ENCODE measurements at places on chromosomes 1 and 21.

- no peak for DNase-seq
Measured at GRCh38 chr1:69191335-69191734, 376.4 kb upstream of the LRRC7 start.

DNA sequence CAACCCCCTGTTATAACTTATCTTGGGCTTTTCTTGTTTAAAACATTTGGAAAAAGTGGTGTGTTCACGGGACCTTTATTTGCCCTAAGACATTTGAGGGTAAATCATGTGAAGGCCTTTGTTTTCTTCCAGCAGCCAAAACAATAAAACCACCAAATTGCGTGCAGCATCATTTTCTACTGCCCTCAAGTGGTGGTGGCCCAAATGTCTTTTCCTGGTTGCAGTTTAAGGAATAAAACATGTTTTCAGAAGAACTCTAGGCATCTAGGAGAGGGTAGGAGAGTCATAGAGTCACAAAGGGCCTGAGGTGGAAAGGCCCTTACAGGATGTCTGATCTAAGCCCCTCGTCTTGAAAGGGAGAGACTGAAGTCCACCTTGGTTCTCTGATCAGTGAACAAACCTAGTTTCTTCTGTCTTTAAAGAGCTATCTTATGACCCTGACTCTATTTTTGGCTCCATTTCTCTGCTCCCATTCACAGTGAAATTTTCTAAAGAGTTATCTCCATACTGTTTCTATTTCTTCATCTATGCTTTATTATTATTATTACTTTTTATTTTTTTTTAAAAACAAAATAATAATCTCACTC, 16.0 kb upstream of the EPS15 start:
- peak; percentile 2 for DNase-seq

DNA sequence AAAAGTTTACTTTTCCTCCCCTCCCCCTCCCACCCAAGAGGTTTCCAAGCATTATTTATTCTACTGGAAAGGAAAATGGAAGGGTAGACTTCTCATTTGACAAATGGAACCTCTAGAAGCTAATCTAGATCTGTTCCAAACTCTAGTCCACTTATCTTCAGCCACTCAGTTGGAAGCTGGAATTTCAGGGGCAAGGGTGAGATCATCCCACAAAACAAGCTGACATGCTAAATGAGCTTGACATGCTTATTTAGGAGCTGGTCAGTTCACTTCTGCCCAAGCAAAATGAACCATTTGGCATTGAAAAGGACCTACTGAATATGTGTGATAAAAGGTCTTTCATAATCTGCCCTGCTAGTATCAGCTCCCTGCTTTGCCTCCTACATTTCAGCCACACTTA, 5.0 kb downstream of the LRRC41 start:
- no peak for DNase-seq

DNA sequence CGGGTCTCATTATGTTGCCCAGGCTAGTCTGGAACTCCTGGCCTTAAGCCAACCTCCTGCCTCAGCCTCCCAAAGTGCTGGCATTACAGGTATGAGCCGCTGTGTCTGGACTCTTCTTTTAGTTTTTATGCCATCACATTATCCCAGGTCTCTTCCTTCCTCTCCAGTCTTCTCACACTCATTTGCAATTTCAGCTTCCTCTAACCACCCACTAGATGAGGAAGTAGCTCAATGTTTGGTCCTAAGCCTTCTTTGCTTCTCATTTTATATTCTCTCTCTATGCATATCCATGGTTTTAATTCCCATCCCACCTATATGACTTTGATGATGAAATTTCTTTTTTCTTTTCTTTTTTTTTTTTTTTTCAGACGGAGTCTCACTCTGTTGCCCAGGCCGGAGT, 3.1 kb upstream of the ZBTB8A start:
- DNase-seq = no peak

GRCh38 chr1:239511875-239512274, 125.5 kb downstream of the CHRM3 start:
- DNase-seq = no peak

DNA sequence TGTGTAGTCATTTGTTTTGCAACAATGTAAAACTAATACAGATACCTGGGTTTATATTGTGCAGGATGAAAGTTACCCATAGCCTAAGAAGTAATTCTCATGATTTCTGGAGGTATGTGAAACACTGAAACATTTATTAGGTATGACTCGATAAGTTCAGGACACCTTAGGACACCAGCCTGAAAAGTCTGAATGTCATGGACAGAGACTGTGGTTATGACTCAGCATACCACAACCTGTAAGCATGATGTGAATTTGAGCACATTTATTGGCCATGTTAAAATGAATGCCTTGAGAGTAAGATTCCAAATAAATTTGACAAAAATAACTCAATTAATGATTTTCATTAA, 1471.7 kb upstream of the B3GALT2 start:
- no peak for DNase-seq

DNA sequence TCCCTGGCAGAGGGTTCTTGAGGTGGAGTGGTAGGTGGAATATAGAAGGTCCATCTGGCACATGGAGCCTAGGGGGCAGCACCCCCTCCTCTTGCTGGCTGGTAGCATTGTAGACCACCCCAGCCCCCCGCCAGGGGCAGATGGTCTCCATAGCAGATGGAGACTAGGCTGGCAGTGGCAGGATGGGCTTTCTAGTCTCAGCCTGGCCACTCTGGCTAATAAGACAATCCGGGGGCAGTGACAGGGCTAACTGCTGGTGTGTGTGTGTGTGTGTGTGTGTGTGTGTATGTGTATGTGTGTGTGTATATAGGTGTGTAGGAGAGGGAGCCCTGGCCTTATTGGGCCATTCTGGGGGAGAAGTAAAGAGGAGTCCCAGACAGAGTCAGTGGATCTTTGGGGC, 16.1 kb downstream of the UTP11 start:
- DNase-seq = no peak

DNA sequence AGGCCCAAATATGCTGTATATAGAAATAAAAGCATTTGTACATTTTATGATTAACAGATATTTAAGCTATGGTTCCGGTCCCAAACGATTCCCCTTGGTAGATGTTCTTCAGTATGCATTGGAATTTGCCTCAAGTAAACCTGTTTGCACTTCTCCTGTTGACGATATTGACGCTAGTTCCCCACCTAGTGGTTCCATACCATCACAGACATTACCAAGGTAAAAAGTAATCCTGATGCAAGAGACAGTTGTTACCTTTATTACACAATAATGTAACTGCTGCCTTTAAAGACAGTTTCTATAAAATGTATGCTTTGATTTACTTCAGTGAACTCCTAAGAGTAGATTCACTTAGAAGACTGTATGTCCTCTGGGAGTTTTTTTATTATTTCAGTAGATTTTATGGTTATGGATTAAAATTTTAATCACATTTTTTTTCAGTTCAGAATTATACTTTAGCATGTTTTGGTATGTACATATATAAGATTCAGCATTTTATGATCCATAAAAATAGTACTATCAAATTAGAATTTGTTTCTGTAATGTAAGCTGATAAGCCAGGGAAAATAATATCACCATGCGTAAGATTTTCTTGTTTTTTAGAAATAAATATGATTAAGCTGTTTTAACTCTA, 96.5 kb downstream of the USP25 start:
- no peak for DNase-seq

- DNase-seq = no peak
Measured at GRCh38 chr1:176469450-176470010, 6.6 kb downstream of the PAPPA2 start.

GRCh38 chr1:26138974-26139558, 19.8 kb upstream of the FAM110D start:
- no peak for DNase-seq

- DNase-seq = no peak
Measured at GRCh38 chr1:213977486-213977842, 10.3 kb upstream of the PROX1 start.

GRCh38 chr1:173475564-173476196, 1.5 kb upstream of the PRDX6 start:
- no peak for DNase-seq

DNA sequence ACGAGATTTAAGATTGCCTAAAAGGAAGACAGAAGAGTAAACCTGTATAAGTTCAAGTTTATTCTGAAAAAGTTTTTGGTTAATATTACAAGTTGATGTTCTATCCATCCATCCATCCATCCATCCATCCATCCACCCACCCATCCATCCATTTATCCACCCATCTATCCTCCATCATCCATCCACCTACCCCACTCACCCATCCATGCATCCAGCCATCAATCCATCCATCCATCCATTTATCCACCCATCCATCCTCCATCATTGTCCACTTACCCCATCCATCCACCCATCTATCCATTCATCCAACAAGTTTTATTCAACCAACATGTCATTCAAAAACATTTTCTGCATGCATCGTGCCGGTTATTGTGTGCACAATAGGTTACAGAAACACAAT, 89.3 kb downstream of the ZBTB18 start:
- no peak for DNase-seq

GRCh38 chr1:37949524-37950152, 2.8 kb upstream of the INPP5B start:
- no peak for DNase-seq

DNA sequence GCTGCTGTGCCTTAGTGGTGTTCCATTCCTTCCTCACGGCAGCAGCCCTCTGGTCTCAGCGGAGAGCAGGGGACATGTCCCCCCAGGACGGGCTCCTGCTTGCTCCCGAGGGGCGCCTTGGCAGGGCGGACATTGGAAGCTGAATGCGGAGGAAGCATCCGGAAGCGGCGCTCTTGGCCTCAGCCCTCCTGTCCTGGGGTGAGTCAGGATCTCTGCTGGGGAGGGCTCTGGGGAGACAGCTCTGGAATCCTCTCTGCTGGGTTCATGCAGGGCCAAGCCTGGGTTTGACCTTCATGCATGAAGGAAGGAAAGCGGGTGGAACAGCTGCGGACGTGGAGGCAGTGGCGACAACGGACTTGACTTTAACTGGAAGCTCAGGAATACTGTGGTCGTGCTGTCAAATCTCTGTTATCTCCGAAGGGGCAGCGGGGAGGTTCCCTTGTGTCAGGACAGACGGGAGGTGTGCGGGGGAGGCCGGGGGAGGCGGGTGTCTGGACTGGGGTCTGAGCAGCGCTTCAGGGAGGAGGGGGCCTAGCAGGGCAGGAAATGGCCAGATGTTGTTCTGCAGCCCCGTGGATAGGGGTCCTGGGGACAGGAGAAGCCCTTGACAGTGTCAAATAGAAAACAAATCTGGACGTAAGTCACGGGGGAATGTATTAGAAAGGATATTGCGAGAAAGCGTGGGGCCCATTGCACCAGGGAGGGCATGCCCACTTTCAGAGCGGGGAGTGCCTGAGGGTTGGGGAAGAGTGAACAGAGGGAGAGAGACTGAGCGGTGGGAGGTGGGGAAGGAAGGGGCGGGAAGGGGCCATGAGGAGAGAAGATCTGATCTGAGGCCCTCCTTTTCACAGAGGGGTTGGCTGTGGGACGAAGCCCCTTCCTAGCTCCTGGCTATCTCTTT, 26.6 kb downstream of the CRYAA start:
- DNase-seq = no peak

DNA sequence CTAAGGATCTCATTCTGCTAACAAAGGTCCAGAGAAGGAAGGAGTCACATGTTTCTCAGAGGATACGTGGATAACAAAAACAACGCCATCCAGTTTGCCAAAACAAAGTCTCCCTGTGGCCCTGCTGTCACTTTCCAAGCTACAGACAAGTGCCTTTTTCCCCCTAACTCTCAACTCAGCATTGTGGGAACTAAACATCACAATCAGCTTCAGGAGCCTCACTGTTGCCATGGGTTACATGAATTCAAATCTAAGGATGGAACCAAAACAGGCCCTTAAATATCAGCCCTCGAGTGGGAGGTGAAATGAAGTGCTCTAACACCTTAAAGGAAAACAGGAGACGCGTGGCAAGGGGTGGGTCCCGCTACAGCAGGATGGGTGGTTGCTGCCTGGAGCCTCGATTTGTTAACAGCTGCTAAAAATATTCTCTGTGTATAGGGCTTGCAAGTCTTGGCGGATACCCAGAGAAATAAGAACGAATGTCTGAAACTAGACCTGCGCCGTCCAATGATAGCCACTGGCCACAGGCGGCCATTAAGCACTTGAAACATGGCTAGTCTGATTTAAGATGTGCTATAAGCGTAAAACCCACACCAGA, 66.4 kb upstream of the SOD1 start:
- no peak for DNase-seq

GRCh38 chr1:185926588-185926987, 192.4 kb downstream of the HMCN1 start:
- DNase-seq = no peak

DNA sequence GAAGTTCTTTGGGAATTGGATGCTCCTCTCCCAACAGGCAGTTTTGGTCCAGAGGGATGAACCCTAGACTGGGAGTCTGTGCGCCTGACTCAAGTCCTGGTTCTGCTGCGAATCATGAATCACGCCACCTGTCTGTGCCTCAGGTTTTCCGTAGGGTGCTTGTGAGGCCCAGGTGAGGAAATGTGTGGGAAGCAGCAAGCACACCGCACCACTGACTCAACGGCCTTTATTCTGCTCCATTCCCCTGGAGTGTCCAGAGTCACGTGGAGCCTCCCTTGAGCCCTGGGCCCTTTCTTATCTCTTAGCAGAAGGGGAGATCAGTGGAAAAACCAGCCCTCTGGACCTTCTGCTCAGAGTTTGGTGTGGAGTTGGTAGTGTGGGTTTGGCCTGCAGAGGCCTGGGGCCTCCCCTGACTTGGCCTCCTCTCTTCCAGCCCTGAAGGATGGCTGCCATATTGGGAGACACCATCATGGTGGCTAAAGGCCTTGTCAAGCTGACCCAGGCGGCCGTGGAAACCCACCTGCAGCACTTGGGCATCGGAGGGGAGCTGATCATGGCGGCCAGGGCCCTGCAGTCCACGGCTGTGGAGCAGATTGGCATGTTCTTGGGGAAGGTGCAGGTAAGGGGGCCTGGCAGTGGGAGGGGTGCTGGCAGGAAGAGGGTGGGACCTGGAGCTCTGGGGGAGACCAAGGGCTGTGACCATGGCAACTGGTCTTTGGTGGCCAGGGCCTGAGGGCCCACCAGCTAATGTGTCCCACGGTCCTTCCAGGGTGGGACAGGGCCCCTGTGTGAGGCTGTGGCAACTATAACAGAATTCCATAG, 21.1 kb downstream of the COQ8A start:
- no peak for DNase-seq

DNA sequence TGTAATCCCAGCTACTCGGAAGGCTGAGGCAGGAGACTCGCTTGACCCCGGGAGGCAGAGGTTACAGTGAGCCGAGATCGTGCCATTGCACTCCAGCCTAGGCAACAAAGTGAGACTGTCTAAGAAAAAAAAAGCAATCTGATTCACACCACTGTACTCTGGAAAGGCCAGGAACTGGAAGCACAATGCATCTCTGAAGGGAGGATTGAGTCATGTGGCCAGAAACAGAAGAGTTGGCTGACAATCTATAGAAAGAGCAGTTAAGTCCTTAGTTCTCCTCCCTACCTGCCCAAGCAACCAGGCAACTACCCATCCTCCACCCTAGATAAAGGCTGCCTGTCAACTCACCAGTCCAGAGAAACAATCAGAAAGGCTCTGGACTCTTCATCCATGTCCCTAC, 45.9 kb downstream of the PIK3R3 start:
- DNase-seq = no peak

DNA sequence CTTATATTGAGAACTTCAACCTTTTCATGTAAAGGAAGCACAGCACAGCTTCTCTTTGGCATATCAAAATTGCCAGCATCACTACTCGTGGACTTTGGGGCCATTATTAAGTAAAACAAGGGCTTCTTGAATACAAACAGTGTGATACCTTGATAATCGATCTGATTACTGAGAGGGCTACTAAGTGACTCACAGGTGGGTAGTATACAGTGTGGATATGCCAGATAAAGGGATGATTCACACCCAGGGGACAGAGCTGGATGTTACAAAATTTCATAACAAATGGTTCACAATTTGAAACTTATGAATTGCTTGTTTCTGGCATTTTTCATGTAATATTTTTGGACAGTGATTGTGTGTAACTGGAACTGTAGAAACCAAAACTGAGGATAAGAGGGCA, 15.4 kb downstream of the HDAC1 start:
- no peak for DNase-seq

- no peak for DNase-seq
Measured at GRCh38 chr21:39353295-39353694, 4.4 kb upstream of the HMGN1 start.
